ENCODE measurements at places on chromosomes 12 and 14.

GRCh38 chr12:25130741-25131188 lies 64.2 kb downstream of the DNAI7 start:
- peak; percentile 20 for DNase-seq

DNA sequence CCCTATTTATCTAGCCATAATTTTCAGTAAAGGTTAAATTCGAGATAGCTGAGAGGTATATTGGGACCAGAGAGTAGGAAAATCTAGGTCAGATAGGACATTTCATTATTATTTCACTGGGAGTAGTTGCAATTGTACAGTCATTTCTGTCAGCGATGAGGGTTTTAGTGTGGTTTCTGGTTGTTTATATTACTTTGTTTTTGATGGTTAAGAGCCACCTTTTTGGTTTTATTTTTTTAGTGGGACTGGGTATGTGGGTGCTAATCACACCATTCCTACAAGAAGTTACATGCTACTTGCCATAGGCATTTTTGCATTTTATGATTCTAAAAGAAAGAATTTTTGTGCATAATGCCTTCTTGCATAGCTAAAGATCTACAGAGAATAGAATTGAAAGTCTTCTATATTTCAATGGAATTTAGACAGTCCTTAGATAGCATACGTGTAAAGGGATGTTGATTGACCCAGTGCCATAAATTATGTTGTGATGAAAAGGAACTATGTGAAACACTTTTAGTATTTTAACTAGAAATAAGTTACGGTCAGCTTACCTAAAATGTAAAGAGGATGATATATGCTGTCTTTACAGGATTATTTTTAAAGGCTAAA lies 85.2 kb downstream of the KTN1 start:
- no peak for DNase-seq

GRCh38 chr12:40055228-40055579 lies 50.7 kb downstream of the SLC2A13 start:
- no peak for DNase-seq

DNA sequence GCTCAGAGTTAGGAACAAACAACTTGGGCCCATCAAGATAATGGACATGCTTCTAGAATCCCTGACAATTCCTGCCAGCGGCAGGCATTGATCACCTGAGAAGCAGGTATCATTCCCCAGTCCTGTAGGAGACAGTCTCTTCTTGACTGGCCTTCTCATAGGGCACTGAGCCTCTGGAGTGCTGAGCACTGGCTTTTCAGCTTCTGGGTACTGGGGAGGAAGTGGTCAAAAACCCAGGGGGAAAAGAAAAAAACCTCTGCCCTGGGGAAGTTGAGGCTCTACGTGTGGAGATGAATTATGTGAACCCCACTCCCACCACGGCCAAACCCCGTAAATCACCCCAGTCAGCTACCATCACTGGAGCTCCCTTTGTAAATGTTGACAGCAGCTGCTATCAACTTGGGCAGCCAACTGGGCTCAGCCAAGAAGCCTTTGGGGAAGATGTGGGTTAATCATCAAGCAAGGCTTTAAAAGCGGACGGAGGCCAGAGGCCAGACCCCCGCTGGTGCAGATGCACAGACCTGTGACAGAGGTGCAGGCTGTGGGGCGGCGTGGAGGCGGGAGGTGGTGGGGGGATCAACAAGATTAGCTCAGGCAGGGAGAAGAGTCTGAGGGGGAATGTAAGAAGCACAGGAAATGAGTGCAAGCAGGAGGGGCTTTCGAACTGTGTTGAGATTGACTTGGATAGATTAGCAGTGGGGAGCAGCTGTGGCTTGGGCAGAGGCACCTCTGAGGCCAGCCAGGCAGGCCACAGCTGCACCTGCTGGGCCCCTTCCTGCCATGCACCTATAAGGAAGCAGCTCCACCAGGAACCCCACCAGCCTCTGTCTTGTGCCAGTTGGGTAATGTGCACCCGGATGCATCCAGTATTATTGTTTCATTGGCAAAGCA lies 105.4 kb upstream of the HIF1A start:
- DNase-seq = no peak

DNA sequence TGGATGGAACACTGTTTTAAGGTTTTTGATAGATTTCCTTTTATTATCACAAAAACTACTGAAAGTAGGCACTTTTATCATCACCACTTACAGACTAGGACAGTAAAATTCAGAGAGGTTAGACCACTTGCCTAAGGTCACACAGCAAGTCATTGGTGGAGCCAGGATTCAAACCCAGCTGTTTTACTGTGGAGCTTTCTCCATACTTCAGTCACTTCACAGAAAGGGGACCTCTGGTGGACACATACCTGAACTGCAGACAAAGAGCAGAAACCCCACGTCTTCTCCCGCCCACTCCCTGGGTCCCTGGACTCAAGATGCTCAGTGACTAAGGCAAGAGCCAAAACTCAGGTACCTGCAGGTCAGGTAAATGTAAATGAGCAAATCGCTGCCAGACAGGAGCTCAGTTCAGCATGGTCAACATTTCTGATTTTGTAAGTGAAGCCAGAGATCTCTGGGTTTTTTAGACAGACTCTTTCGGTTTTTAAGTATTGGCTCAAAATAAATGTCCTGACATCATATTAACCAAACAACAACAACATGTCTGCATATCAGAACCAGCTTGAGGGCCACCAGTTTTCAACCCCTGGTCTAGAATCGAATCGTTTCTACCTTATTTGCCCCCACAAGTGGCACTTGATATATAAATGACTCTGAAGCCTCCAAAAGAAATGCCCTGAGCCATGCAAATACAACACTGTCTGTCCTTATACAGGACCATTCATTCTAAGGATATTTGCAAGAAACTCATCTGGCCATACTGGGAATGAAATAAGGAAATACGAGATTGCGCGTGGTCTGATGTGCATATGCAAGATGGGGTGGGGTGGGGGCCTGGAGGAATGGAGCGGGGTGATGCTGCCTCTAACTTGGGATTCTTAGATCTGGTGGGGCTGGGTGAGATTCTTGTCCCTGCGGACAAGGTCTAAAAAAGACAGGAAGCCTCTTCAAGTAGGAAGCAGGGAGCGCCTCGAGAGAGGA lies 110.9 kb downstream of the KSR2 start:
- no peak for DNase-seq

DNA sequence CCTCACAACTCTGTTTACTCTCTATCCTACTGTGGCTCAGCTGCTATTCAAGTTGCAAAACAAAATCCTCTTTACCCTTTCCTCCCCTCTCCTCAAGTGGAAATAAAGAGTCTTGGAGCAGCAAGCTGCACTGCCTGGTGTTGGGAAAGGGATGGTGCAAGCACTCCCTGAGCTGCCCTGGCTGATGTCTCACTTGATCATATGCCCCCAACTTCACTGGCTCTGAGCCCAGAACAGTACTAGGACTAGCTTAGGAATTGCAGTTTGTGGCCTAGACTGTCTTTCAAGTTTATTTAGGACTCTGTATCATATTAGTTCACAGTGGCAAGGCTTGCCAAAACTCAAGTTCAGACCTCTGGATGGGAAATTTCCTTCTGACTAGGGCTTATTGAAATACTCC lies 1683.8 kb upstream of the SEL1L start:
- DNase-seq = no peak
